Activated CD8-positive, alpha-beta T cell treated with anti-CD3 and anti-CD28 coated beads for 36 hours (primary cell): ENCODE measurements at places on chromosomes 16 and 17. TPM values are rescaled to one million over a fixed set of nuclear protein-coding genes. Genes with fewer than 3 reads are reported as not detected.
A peak's percentile ranks its signal among the peaks of the same experiment; 100 is the strongest.

Gene COX10
- 28.6 TPM for total RNA-seq

Gene TMEM220
- 0.63 TPM for total RNA-seq

Gene PSME3IP1
- total RNA-seq: 103 TPM

Gene TMEM114
- not detected for total RNA-seq

Gene HOXB6
- total RNA-seq: not detected

Gene UTS2R
- not detected for total RNA-seq

Gene CCL3
- 253 TPM for total RNA-seq

Gene PRPSAP1
- 29.9 TPM for total RNA-seq

Gene CARD14
- total RNA-seq: 0.11 TPM

Gene BICDL2
- total RNA-seq: 0.92 TPM

DNA sequence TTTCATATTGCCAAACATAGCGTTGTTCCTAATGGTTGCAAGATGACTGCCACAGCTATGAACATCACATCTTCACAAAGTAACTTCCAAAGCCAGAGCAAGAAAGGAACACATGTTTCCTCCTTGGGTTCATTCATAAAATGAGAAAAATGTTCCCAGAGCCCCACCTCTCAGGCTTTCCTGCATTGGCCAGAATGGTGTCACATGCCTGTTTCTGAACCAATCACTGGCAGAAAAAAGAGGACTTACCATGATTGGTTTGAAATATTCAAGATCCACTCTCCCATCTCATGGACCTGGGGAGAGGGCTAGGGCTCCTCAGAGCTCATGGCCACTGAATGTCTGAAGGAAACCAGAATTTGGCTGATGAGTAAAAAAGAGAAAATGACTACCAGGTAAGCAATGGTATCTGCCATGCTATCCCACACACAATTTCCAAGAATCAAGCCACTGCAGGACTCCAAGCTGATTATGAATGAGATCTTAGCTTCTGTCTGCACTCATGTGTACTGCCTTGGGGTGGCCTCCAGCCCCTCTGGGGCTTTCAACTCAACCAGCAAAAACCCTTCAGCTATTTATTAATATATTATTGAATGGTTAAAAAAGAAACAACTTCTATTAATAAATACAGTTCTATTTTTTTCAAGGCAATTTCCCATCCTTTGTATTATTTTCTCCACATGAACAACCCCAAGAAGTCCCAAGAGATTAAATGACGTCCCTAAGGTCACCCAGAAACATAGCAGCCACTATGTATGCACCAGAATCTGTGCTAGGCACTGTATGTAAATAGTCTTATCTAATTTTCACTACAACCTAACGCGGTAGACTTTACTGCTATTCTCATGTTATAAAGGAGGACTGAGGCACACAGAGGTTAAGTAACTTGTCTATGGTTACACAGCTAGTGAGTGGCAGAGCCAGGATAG is 61.4 kb upstream of the TMC5 start:
- peaks cover 2% of the 10 kb centered on the region for H3K4me1 ChIP-seq
- no peak for DNase-seq
- no peaks in the 10 kb centered on the region for H3K36me3 ChIP-seq
- no peak overlapping the region for H3K27ac ChIP-seq
- no peaks in the 10 kb centered on the region for H3K27me3 ChIP-seq

DNA sequence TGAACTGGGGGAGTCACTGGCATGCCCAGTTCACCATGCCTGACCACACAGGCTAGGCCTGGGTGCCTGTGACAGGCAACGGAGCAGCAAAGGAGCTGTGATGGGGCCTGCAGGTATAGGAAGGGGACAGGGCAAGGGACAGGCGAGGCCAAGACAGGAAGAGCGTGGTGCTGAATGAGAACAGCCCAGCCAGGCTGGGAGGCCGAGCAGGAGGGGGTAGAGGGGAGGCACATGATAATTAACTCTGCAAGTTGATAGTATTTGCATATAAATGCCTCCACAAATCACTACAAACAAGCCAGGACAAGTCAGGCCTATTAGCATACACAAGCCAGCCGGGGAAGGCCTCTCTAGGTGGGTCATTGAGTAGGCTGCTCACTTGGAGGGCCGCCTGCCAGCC is 7.8 kb downstream of the ZFHX3 start:
- H3K27ac ChIP-seq: no peak overlapping the region
- H3K27me3 ChIP-seq: peaks cover 22% of the 10 kb centered on the region
- no peak overlapping the region for H3K4me3 ChIP-seq
- H3K4me1 ChIP-seq: peaks cover 3% of the 10 kb centered on the region
- no peak for DNase-seq

DNA sequence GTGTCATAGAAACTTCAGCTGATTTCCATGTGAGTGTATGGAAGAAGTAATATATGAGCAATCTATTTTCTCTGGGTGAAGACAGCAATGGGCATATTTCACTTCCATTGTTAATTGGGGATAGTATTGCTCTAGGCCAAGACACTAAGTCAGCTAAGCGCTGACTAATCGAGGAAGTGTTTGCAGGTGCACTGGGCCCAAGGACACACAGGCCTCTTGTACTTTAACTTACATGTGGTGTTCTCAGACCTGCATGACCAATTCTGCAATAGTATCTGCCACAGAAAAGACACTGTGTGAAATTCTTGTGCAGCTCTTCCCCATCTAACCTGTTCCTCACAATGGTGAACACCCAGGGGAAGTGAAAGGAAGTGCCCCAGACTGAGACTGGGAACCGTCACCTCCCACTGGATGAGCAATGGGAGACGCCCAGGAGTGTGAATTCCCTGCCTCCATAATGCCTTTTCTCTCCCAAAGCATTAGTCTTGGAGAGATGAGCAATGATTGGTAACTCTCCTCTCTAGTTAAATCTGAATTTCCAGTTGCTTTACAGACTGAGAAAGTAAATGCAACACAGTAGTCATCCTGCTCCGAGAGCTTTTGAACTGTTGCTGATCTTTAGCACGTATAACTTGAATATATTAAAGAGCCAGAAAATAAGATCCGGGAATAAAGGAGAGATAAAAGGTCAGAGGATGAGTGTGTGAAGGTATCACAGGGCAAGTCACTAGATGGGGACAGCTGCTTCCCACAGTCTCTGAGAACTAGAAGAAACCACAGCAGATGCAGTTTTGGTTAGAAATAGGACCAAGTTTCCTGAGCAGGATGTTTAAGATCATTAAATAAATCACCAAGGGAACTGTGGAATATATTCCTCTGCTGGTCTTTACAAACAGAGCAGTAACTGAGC is 82.6 kb downstream of the CDK5R1 start:
- H3K27ac ChIP-seq: no peak overlapping the region
- peaks cover 22% of the 10 kb centered on the region for H3K4me1 ChIP-seq
- no peaks in the 10 kb centered on the region for H3K27me3 ChIP-seq
- H3K4me3 ChIP-seq: no peak overlapping the region

GRCh38 chr17:82086941-82087906 is 10.8 kb downstream of the FASN start:
- peaks cover 17% of the 10 kb centered on the region for H3K36me3 ChIP-seq
- no peak overlapping the region for H3K27ac ChIP-seq
- no peaks in the 10 kb centered on the region for H3K4me1 ChIP-seq
- DNase-seq: no peak
- no peak overlapping the region for H3K4me3 ChIP-seq

- no peak overlapping the region for H3K27ac ChIP-seq
- no peaks in the 10 kb centered on the region for H3K27me3 ChIP-seq
- H3K4me1 ChIP-seq: peaks cover 39% of the 10 kb centered on the region
- H3K4me3 ChIP-seq: no peak overlapping the region
- H3K36me3 ChIP-seq: peaks cover 9% of the 10 kb centered on the region
- DNase-seq: no peak
Observed at GRCh38 chr17:57289613-57290012, 33.3 kb downstream of the MSI2 start.

DNA sequence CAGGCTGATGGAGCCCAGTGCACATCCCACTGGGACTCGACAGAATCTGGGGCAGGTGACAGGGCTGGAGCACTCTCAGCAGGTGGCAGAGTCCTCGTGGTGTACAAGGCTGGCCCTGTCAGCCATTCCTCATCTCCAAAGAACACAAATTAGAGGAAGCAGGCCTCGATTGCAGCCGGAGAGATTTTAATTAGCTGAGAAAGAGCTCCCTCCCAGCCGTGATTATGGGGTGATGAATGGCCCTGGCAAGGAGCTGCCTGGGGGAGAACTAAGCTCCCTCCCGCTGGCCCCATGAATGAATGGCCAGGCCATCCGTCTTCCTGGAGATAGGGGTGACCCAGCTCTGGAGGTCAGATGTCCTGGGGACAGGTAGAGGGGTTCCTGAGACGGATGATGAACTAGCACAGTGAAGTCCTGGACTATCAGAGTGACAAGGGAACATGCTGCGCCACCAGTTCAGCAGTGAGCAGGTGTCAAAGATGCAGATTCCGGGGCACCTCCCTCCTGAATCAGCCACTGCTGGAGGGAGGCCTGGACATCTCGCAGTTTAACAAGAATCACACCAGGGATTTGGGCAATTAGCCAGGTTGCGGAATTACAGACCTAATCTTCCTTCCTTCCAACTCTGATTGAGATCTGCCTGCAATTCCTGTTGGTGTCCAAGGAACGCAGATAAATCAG is 35.5 kb downstream of the PIMREG start:
- H3K27ac ChIP-seq: no peak overlapping the region
- H3K4me3 ChIP-seq: no peak overlapping the region
- no peak for DNase-seq

- H3K27me3 ChIP-seq: no peaks in the 10 kb centered on the region
- peak overlapping the region; percentile 98 for H3K27ac ChIP-seq
- H3K4me1 ChIP-seq: peaks cover 82% of the 10 kb centered on the region
- peaks cover 63% of the 10 kb centered on the region for H3K36me3 ChIP-seq
- H3K4me3 ChIP-seq: peak overlapping the region; percentile 79
Observed at GRCh38 chr17:2266045-2266864, 37.3 kb downstream of the SMG6 start.

DNA sequence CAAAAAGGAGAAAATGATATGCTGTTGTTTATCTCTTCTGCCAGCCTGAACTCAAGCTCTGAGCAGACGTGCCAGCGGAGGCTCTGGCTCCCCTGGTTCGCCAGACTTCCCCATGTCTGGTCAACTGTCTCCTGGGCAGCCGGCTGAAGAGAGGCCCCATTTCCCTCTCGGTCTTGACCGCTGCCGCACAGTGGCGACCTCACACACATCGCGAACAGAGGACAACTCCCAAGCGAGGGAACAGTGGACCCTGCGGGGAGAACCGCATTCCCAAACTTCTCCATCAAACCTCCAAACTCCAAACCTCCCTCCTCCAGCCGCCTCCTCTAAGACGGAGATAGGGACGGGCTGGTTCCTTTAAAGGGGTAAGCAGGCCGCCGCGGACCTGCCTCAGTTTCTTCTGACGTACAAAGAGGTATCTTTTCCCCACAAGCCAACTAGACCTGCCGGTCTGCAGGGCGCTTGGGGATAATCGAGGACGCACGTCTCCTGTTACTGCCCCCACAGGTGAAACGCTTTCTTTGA is 24.9 kb upstream of the RFFL start:
- H3K27ac ChIP-seq: peak overlapping the region; percentile 94
- no peak for DNase-seq

- H3K4me3 ChIP-seq: no peak overlapping the region
- no peak for DNase-seq
- peaks cover 12% of the 10 kb centered on the region for H3K4me1 ChIP-seq
- H3K36me3 ChIP-seq: no peaks in the 10 kb centered on the region
Observed at GRCh38 chr16:86046026-86046425, 147.1 kb downstream of the IRF8 start.

DNA sequence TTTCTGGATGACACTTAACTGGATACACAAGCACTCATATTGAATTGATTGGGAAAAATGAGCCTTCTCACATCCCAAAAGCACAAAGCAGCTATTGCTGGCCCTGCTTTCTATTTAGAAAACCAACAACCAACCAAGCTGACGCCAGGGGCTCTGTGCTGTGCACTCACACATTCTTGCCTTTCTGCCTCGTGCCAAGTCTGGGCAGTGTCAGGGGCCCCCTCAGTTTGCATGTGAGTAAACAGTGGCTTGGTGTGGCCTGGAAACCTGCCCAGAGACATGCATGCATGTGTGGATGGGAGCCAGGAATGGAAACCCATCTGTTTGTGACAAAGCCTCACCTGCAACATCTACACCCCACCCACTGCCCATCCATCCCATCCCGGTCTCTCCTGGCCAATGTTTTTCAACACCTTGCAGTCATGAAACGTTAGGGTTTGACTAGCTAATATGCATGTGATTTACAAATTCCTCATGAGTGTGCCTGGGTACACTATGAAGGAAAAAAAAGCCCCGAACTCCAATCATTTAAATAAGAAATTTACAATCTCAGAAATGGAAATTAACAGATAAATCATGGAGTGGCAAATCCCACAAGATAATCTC is 20.4 kb downstream of the MIEF2 start:
- H3K27ac ChIP-seq: no peak overlapping the region
- no peaks in the 10 kb centered on the region for H3K27me3 ChIP-seq
- no peaks in the 10 kb centered on the region for H3K4me1 ChIP-seq
- H3K36me3 ChIP-seq: peaks cover 41% of the 10 kb centered on the region
- DNase-seq: no peak

GRCh38 chr16:50688083-50688482 is 5.3 kb upstream of the NOD2 start:
- H3K4me3 ChIP-seq: no peak overlapping the region
- no peaks in the 10 kb centered on the region for H3K27me3 ChIP-seq
- peaks cover 2% of the 10 kb centered on the region for H3K36me3 ChIP-seq
- peaks cover 42% of the 10 kb centered on the region for H3K4me1 ChIP-seq
- no peak for DNase-seq

GRCh38 chr16:88886845-88887521 is 20.5 kb upstream of the PABPN1L start:
- H3K27ac ChIP-seq: no peak overlapping the region
- H3K27me3 ChIP-seq: no peaks in the 10 kb centered on the region
- H3K4me3 ChIP-seq: no peak overlapping the region

GRCh38 chr17:70128727-70129238 is 40.5 kb upstream of the KCNJ2 start:
- H3K4me1 ChIP-seq: no peaks in the 10 kb centered on the region
- H3K36me3 ChIP-seq: no peaks in the 10 kb centered on the region
- no peak overlapping the region for H3K27ac ChIP-seq
- peaks cover 4% of the 10 kb centered on the region for H3K27me3 ChIP-seq
- DNase-seq: no peak

- DNase-seq: no peak
- H3K27ac ChIP-seq: no peak overlapping the region
- peaks cover 2% of the 10 kb centered on the region for H3K4me1 ChIP-seq
- no peaks in the 10 kb centered on the region for H3K36me3 ChIP-seq
- H3K27me3 ChIP-seq: peaks cover 15% of the 10 kb centered on the region
Observed at GRCh38 chr17:48681609-48682008, 40.7 kb downstream of the PRAC1 start.

DNA sequence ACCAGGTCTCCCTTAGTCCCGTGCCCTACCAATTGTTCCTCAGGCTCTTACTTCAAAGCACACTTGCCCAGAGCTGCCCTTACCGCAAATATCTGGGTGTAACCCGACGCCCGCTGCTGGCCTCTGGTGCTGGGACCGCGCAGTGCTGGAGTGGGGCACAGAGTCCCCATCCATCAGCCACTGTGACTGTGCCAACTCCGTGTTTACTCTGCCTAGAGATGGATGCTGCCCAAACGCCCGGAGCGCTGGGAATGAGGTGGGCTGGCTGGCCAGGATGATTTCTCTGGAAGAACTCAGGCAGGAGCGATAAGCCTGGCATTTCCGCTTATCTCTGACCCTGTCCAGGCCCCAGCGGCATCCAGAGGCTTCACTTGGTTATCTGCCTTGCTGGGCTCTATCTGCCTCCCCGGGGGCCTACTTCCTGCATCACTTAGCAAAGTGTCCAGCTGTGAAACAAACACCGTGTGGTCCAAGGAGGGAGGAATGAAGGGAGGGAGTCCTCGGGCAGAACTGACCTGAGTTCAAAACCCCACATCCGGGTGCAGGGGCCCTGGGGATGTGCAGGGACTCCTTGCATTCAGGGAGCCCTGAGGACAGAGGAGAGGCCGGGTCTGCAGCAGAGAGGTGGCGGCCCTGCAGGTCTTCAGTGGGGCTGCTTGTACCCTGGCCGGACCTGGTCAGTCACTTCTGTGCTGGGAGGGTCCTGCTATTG is 9.4 kb upstream of the MYLK3 start:
- H3K27me3 ChIP-seq: no peaks in the 10 kb centered on the region
- no peak for DNase-seq
- H3K36me3 ChIP-seq: no peaks in the 10 kb centered on the region
